Glutamatergic neuron (in vitro differentiated cells): ENCODE measurements at places on chromosomes 7 and 10. TPM values are rescaled to one million over a fixed set of nuclear protein-coding genes. Genes with fewer than 3 reads are reported as not detected.

Gene PLXDC2
- total RNA-seq = 3.9 TPM

Gene MYL10
- not detected for total RNA-seq

Gene STEAP1
- not detected for total RNA-seq

Gene PRPS1L1
- total RNA-seq = not detected

Gene UNCX
- total RNA-seq = 106 TPM

Gene CALML3
- total RNA-seq = not detected

Gene CYP3A4
- total RNA-seq = not detected

Gene CDC14C
- not detected for total RNA-seq

Gene ZNF786
- total RNA-seq = 17.2 TPM

Gene PALD1
- total RNA-seq = 15.5 TPM

DNA sequence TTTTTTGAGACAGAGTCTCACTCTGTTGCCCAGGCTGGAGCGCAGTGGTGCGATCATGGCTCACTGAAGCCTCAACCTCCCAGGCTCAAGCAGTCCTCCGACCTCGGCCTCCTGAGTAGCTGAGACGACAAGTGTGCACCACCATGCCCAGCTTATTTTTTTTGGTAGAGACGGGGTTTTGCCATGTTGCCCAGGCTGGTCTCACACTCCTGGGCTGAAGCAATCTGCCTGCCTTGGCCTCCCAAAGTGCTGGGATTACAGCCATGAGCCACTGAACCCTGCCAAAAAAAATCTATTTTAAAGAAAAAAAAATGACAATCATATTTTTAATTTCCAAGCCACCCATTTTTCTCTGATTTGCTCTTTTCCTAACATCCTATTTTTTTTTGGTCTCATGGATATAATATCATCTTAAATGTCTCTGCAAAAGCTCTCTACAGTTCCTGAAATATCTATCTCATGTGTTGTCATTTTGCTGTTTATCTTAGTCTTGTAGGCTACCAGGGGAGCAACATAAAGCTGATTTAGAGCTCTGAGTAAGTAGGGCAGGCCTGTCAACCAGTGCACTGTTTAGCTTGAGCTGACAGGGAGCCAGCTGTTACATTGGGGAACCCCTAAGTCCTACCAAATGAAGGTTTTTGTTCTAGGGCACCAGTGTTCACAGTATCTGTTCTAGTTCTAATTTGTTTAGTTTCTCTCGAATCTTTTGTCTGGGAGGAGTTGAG lies 29.9 kb upstream of the HBP1 start:
- no peaks in the 10 kb centered on the region for H3K4me1 ChIP-seq
- no peak for DNase-seq
- no peak overlapping the region for H3K27ac ChIP-seq
- peaks cover 5% of the 10 kb centered on the region for H3K36me3 ChIP-seq

GRCh38 chr7:143396182-143396581 lies 12.5 kb downstream of the EPHA1 start:
- no peak overlapping the region for H3K4me3 ChIP-seq
- H3K27me3 ChIP-seq = peaks cover 10% of the 10 kb centered on the region
- no peaks in the 10 kb centered on the region for H3K4me1 ChIP-seq
- H3K36me3 ChIP-seq = no peaks in the 10 kb centered on the region
- DNase-seq = no peak

DNA sequence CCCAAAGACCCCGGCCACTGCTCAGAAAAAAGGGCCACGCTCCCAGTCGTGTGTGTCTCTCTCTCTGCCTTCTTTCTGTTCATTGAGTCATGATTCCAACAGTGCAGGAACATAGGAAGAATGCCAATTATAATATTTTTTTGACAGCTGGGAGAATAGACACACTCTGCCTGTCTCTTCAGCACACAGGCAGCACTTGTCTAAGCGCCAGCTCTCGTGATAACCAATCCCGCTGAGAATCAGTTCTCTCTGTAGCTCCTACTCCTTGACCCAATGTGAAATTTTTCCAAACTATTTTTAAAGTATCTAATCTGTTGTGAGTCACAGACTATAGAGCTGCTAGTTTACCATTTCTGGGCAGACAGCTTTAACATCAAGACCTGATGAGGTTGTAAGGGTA lies 145.7 kb upstream of the RHEB start:
- peaks cover 8% of the 10 kb centered on the region for H3K36me3 ChIP-seq
- peaks cover 2% of the 10 kb centered on the region for H3K27me3 ChIP-seq
- no peak overlapping the region for H3K4me3 ChIP-seq
- H3K27ac ChIP-seq = no peak overlapping the region
- peaks cover 6% of the 10 kb centered on the region for H3K4me1 ChIP-seq
- DNase-seq = no peak

DNA sequence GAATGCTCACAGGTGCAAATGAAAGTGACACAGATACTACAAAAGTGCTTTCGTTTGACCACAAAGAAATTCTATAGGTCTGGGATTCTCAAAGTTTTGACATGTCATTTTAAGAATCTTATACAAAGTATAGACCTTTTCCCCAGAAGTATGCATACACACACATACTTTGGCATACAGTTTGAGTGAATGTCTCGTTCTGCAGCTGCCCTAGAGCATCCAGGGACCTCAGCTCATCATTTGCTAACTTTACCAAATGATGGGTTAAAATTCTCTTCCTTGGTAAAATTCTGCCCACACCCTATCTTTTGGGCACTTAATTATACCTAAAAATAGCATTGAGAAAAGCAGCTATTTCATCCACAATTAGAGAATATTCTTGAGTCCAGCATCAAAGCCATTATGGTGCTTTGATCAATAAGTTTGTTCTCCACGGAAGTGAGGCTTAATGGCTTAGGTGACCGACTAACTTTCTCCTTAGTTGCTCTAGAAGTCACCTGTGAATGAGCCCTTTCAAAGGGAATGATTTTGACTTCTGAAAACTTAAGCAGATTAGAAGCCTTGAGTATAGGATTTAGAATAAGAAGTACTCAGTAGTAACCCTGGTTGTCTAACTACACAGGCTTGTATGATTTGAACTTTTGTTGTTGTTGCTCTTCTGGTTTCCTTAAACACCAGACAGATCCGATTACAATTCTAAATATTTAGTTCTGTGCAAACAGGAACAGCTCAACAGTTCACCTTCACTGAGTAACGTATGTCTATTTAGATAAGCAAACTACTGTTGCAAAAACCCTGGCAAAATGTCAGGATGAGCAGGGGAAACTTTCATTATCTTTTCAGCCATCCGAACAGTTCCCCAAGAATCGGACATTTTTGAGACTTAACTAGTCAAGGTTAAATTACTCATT lies 70.6 kb downstream of the CNNM2 start:
- no peaks in the 10 kb centered on the region for H3K36me3 ChIP-seq
- H3K4me3 ChIP-seq = no peak overlapping the region
- no peak for DNase-seq
- no peak overlapping the region for H3K27ac ChIP-seq
- H3K4me1 ChIP-seq = no peaks in the 10 kb centered on the region

- no peak overlapping the region for H3K4me3 ChIP-seq
- no peak overlapping the region for H3K27ac ChIP-seq
- H3K27me3 ChIP-seq = no peaks in the 10 kb centered on the region
- peaks cover 8% of the 10 kb centered on the region for H3K36me3 ChIP-seq
- no peaks in the 10 kb centered on the region for H3K4me1 ChIP-seq
Measured at GRCh38 chr7:2964208-2964607, 79.5 kb downstream of the CARD11 start.

- H3K4me1 ChIP-seq = peaks cover 12% of the 10 kb centered on the region
- no peak overlapping the region for H3K4me3 ChIP-seq
- H3K27ac ChIP-seq = no peak overlapping the region
- H3K27me3 ChIP-seq = peaks cover 11% of the 10 kb centered on the region
Measured at GRCh38 chr10:102781090-102781920, 37.6 kb downstream of the WBP1L start.

GRCh38 chr7:157168571-157168970 lies 29.8 kb downstream of the UBE3C start:
- no peaks in the 10 kb centered on the region for H3K27me3 ChIP-seq
- no peak overlapping the region for H3K4me3 ChIP-seq
- H3K4me1 ChIP-seq = no peaks in the 10 kb centered on the region
- no peak for DNase-seq

DNA sequence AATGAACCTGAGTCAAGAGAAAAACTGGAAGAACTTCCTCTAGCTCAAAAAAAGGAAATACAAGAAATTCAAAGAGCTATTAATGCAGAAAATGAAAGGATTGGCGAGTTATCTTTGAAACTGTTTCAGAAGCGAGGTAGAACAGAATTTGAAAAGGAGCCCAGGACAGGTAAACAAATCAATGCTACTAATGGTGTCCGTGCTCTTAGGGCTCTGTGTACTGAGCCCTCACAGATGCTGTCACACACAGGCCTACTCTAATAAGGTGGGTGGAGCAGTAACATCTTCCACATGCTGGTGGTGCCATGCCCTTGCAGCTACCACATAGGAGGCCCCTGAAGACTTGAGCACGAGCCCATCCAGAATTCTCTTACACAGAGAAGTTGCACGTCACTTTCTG lies 46.1 kb downstream of the DYNC2I1 start:
- H3K27me3 ChIP-seq = no peaks in the 10 kb centered on the region
- H3K4me1 ChIP-seq = peaks cover 5% of the 10 kb centered on the region
- H3K27ac ChIP-seq = peak overlapping the region; percentile 4
- no peaks in the 10 kb centered on the region for H3K36me3 ChIP-seq

GRCh38 chr7:731440-732085 lies 4.5 kb upstream of the PRKAR1B start:
- peak overlapping the region; percentile 25 for H3K4me3 ChIP-seq
- H3K27ac ChIP-seq = no peak overlapping the region
- DNase-seq = no peak
- H3K27me3 ChIP-seq = peaks cover 6% of the 10 kb centered on the region
- H3K36me3 ChIP-seq = no peaks in the 10 kb centered on the region

DNA sequence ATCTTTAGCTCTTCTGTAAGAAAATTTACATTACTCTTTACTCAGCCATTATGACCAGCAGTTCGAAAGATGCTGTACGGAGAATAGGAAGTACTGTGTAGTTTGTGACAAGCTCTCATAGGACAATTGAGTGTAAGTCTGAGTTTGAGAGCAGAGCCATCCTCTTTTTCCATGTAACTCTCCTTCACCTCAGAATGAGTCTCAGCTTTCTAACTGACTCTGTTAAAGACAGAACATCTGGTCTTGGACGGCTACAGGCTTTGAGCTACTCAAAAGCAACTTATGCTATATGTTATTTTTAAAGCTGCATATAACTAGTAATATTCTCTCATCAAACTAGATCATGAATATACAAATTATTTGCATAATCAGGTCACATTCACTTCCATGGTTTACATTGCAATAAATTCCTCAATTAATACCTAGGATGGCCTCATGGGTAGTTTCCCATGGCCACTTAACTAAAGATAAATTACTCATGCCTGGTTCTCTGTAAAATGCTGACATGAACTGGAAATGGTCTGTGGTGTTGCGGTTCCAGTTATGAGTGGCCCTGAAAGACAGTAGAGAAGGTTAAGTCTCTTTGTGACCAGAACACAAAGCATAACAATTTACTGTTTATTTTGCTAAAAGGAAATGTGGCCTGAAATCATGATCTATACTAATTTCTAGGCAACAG lies 358.7 kb downstream of the PHF14 start:
- no peak overlapping the region for H3K27ac ChIP-seq
- no peak for DNase-seq
- peaks cover 23% of the 10 kb centered on the region for H3K4me1 ChIP-seq
- no peaks in the 10 kb centered on the region for H3K36me3 ChIP-seq
- no peak overlapping the region for H3K4me3 ChIP-seq

DNA sequence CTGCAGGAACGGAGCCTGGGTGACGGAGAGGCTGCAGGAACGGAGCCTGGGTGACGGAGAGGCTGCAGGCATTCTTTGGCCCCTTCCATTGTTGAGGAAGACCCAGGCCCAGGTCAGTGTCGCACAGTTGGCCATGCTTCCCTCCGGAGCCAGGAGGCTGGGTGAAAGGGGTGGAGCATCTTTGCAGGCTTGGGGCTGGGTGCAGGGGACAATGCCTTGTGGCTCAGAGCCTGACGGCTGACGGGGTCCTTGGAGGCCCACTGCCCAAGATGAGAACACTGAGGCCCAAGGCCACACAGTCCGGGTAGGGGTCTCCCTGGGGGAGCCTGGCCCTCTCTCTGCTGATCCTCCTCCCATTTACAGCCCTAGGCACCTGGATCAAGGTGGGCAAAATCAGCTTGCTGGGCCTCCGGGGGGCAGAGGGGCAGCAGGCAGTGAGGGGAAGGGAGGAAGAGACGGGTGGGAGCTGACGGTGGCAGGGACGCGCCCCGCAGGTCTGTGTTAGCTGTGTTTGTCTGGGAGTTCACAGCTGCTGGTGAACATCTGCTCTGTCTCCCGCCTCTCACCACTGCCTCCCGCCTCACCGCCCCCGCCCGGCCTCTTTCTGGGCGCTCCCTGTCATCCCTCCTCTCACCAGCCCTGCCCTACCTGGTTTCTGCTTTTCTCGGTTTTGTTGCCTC lies 30.6 kb upstream of the PCBD1 start:
- H3K36me3 ChIP-seq = no peaks in the 10 kb centered on the region
- peaks cover 15% of the 10 kb centered on the region for H3K4me1 ChIP-seq
- H3K4me3 ChIP-seq = peak overlapping the region; percentile 38
- peak; percentile 65 for DNase-seq
- peaks cover 5% of the 10 kb centered on the region for H3K27me3 ChIP-seq
- H3K27ac ChIP-seq = no peak overlapping the region

DNA sequence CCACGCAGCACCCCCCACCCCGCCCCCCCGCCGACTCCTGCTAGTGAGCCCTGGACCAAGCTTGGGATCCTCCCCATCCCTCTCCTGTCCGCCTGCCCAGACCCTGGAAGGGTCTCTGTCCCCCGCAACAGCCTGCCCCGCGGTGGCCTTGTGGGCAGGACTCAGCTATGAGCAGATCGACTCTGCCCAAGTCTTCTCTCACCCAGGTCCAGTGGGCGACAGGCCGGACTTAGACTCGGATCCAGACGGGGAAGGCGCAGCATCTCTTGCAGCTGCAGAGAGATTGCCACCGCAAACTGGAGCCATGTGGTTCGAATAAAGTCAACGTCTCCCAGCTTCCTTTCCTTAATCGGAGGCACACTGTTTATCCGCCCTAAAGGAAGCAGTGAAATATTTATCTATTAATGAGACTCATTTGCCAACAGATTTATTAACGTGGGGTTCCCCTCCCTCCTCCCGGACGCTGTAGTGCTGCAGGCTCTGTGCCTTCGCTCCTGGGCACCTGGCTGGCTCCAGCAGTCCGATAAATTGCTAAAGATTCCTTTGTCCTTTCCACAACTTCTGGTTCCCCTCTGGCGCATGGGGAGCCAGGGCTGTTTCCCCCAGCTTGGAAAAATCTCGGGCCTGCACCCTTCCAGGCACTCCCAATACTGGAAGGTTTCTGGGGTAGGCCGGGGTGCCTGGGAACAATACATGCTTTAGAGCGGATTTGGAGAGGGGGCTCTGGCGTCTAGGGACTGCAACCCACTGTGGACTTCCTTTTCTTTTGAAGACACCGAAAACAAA lies 634 bp upstream of the HOXA7 start:
- no peak overlapping the region for H3K27ac ChIP-seq
- H3K4me1 ChIP-seq = peaks cover 2% of the 10 kb centered on the region
- peaks cover 15% of the 10 kb centered on the region for H3K36me3 ChIP-seq
- peaks cover 49% of the 10 kb centered on the region for H3K27me3 ChIP-seq
- peak overlapping the region; percentile 30 for H3K4me3 ChIP-seq

DNA sequence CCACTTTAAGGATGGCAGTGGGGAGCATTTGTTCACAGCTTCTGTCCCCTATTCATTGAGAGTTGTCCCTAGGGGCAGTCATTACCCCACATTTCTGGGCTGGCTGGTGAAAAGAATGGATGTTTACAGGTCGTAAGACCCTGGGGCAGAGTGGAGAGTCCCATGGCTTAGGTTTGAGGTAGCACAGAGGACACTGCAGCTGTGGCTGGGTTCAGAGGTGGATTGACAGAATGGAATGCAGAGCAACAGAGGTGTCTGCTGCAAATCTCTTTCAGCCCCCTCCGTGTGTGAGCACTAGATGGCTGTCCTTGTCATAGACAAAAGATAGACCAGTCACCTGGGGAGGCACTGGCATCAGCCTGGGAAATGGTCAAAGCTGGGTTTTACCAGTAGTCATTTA lies 141.9 kb downstream of the CACNB2 start:
- H3K36me3 ChIP-seq = no peaks in the 10 kb centered on the region
- H3K4me3 ChIP-seq = no peak overlapping the region
- H3K4me1 ChIP-seq = peaks cover 2% of the 10 kb centered on the region
- no peaks in the 10 kb centered on the region for H3K27me3 ChIP-seq
- H3K27ac ChIP-seq = no peak overlapping the region
